ENCODE measurements at places on chromosomes 1 and 21.

DNA sequence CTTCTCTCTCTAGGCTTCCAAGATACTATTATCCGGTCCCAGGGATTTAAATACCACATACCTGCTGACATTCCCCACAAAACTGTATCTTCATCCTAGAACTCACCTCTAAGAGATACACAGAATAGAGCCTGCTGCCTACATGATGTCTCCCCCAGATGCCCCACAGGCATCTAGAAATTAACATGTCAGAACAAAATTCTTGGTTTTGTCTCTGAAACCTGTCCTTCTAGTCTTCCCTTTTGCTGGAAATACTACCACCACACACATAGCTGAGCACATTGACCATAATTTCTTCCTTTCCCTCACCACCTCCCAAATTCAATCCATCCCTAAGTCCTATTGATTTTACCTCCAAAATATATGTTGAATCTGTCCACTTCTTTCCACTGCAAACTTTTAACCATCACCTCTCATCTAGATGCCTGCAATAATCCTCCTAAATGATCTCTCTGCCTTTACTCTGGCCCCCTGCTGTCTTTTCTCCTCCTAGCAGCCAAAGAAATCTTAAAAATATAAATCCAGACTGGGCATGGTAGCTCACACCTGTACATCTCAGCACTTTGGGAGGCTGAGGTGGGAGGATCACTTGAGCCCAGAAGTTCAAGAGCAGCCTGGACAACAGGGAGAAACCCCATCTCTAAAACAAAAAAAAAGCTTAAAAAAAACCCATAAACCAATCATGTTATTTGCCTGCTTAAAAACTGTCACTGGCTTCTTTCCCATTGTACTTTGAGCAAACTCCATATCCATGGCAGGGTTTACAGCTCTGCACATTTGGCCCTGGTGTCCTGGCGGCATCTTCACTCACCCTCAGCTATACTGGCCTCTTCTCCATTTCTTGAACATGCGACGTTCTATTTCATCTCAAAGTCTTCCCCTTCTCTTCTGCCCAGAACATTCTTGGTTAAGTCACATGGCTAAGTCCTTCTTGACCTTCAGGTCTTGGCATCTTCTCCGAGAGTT lies 6.2 kb upstream of the FAM76A start:
- no peak for DNase-seq

GRCh38 chr1:52558941-52559340 lies 6.0 kb upstream of the TUT4 start:
- DNase-seq, result peak; percentile 33

DNA sequence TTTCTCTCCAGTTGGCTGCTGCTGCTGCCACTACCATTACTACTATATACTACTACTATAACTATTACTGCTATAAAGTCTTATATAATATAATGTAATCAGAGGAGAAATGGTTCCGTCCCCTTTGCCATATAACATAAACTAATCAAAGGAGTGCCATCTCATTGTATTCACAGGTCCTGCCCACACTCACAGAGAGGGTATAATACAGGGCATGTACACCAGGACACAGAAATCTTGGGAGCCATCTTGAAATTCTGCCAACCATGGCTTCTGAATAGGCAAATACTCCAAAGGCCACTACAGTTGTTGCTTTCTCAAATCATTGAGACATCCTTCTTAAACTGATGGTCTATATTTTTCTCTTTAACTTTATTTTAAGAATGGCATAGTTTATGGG lies 6.9 kb upstream of the ZRANB2 start:
- no peak for DNase-seq

DNA sequence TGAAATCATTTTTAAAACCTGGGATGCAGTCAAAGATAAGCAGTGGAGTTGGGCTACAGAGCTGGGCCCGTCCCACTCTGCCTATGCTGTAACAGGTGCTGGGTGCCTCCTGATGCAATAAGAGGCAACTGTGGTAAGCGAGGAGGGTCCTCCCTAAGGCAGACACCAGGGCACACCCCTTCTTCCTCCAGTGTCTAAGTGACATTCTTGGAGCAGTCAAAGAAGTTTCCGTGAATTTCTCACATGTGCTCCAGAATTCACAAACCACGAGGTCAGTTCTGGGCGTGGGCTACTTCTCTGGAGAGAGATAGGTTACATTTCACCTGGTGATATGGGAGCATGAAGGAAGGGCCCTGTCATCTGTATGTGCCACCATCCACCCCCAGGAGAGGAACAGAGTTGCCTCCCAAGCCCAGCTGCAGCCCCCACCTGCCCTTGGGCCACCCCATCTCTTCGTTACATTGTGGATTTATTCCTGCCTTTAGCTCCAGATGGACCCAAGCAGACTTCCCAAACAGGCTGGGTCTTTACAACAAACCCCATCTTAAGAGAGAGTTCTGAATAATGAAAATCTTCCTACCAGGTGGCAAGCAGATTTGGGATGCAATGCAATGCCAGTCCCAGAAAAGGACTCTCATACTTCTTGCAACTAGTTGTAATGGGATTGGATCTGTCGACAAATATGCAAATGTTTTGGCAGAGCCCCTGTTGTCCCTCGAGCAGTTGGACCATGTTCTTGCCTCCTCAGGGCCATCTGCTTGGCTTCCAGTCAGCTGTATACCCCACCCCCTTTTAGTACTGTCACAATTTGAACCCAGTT lies 82.5 kb upstream of the CNTN2 start:
- no peak for DNase-seq

GRCh38 chr1:183443011-183443410 lies 24.8 kb upstream of the NMNAT2 start:
- DNase-seq, result no peak

GRCh38 chr1:116311756-116312680 lies 61.0 kb upstream of the ATP1A1 start:
- DNase-seq, result peak; percentile 22

DNA sequence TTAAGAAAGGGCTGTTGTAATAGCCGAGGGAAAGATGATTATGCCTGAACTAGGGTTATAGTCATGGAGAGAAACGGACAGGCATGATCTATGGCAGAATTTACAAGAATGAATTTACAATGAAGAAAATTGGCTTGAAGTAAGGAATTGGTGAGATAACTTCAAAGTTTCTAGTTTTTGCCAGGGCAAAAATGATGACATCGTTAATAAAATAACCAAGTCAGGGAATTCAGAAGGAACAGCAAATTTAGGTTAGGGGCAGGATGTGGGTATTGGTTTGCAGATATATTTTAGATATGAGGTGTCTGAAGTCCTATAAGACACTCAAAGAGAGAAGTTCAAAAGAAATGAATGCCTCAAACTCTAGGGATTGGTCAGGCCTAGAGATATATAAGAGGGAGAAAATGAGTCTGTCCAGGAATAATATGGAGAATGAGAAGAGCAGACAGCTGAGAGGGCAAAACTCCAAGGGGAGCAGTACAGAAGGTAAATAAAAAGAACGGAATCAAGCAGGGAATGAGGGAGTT lies 62.8 kb downstream of the IARS2 start:
- no peak for DNase-seq

DNA sequence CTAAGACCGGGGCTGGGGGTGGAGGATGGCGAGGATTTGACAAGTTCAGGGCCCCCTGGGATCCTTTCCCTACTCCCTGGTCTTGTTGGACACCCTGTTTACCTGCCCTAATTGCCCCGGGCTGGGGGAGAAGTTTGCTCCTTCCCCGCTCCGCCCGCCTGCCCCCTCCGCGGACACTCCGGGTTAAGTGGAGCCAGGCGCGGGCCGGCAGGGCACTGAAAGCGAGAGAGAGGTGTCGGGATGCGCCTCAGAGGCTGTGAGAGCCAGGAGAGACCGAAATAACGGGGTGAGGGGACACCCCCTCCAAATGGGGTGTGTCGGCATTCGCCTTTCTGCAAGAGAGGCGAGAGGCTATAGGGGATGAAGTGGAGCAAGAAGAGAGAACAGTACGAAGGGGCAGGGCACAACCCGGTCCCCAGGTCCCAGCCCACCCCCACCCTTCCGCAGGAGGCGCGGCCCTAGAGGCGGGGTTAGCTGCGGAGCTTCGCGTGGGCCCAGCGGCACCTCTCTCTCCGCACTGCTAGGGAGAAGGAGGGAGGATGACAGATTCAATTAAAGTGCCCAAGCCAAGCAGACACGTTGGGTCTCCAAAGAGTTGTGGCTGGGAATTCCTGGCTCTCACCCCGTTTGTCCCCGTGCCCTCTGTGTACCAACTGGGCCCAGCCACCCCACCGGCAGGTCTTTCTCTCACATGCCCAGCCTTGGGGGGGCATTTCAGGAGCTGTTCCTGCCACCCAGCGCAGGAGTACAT lies 3.8 kb downstream of the EFNA3 start:
- no peak for DNase-seq

DNA sequence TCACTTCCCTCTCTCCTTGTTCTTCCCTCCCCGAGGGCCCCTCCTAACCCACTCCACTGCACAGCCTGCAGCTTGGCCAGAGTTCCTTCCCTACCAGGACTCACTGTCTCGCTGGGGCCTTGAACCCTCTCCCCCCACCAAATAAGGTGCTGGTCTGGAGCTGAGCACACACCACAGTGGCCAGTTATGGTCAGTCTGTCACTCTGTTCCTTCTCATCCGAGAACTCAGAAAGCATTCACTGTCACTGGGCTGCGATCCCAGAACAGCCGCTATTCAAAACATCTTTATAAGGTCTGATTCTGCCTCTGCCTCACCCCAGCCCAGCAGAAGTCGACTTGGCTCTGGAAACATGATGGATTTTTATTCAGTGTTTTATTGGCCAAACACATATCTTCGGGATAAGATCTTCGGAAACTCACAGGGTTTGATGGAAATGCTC lies 19.8 kb upstream of the LBR start:
- no peak for DNase-seq

- no peak for DNase-seq
These were observed 72.3 kb downstream of the PRDM2 start for GRCh38 chr1:13772271-13772670.

GRCh38 chr1:29554208-29554778 lies 318.0 kb downstream of the PTPRU start:
- no peak for DNase-seq

GRCh38 chr1:90544356-90544755 lies 172.7 kb downstream of the BARHL2 start:
- DNase-seq, result no peak

DNA sequence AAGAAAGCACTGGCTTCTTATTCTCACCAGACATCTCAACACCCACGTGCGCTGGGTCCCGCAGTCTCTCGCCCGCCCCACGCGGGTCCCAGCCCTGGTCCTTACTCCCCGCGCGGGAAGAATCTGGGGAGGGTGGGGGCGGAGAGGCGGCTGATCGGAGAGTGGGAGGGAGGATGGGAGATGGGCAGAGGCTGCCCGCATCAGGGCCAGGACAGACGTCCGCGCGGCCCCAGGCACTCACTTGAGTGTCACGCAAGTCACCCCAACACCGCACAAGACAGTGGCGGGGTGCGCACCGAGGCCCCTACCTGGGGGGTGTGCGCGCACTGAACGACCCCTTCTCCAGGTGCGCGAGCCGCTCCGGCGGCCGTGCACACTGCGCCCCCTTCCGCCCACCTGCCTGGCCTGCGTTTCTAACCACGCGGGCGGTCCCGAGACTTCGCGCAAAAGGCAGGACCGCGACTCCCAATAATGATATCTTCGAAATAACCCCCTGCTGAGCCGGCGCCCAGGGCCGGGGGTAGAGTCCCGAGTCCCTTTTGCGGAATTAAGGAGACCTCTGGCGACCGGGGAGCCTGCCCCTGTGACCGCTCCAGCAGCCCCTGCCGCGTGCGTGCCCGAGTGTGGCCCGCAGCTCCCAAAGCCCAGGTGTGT lies 6.0 kb upstream of the SIM2 start:
- no peak for DNase-seq

DNA sequence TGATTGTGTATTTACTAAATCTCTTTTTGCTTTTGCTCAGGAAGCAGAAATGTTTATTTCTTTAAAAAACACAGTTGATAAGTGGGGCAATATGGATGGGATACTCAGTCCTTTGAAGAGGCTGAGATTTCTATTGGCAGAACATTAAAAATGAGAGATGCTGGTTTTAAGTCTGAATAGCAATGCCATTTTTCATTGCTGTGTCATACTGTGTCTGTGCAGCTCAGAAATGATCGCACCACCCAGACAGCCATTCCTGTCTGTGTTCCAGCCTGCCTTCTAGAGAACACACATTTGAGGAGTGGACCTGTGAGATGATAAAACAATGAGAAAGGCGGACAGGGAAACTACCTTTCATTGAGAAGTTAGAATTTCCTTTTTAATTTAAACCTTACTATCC lies 231.2 kb upstream of the USP24 start:
- no peak for DNase-seq

DNA sequence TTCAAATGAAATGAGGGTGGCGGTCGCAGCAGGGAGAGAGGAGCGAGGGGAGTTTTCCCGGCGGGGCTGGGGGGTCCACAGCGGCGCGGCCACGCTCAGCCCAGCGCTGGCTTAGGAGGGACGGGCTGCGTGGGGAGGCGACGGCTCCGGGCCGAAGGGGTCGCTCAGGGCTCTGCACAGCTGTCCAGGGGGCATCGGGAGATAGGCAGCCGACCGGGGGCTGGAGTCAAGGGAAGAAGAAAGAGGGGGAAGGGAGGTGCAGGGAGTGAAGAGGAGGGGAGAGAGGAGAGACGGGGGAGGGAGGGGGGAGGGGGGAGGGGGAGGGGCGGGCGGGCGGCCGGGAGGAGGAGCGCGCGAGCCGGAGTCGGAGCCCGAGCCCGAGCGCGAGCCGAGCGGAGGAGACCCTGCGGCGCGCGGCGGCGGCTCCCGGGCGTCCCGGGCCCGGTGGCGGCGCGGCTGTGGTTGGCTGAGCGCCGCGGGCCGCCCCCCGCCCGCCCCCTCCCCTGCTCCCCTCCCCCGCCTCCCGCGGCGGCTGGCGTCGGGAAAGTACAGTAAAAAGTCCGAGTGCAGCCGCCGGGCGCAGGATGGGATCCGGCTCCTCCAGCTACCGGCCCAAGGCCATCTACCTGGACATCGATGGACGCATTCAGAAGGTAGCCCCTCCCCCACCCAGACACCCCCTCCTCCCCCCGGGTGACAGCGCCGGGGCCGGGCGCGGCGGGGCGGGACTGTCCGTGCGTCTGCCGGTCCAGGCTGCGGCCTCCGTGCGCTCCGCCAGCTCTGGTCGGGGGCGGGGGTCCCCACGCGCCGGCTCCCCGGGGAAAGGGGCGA lies at the start of gene PDE9A:
Gene PDE9A (plus strand): TSS at position 391 of the 831 bp plus-strand sequence. CDS start 194 bp downstream, at position 585.
- no peak for DNase-seq

DNA sequence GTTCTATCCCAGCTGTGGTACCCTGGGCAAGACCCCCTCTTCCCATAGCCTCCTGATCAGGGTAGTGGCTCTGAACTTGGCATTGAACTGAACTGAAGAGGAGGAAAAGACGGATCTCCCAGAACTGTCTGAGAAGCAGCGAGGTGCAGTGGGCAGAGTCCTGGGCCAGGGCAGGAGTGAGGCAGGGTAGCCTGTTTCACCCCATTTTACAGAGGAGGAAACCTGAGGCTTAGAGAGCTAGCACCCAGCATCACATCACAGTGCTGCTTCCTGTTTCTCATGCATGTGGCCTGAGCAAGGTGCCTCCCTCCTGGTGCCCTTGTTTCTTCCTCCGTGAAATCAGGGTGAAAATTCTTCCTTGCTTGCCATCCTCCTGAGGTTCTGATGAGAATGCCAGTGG lies 17.1 kb downstream of the ZNF362 start:
- DNase-seq, result no peak

GRCh38 chr1:15046487-15047165 lies 106.9 kb upstream of the TMEM51 start:
- DNase-seq, result peak; percentile 2
